ENCODE measurements at places on chromosomes 3 and 15.

- no peak for DNase-seq
These were observed 103.0 kb downstream of the ETFA start for GRCh38 chr15:76208084-76208785.

DNA sequence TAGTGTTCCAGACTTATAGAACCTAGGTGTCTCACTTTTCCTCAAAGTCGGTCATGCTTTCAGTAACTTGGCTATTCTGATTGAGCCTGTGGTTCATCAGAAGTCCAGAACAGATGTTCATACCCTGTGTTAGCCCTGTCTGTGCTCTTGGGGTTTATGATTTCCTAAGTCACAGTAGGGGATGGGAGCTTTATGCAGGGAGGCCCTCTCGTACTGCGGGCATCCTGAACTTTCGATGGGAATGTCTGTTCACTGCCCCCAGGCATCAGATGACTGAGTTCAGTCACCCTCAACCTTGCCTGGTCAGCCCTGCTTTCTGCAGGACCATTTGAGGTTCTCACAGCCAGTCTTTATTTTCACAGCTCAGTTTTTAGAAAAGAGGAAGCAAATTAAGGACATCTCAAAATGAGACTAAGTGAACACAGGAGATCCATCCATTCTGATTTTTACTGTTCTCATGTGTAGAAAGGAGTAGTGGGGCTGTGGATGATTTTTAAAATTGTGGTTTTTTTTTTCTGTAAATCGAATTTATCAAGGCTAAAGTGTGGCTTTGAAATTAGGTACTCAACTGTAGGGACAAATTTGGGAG lies 71.3 kb downstream of the CMTM8 start:
- no peak for DNase-seq

- DNase-seq, result no peak
These were observed 10.2 kb downstream of the CA12 start for GRCh38 chr15:63371297-63371918.

DNA sequence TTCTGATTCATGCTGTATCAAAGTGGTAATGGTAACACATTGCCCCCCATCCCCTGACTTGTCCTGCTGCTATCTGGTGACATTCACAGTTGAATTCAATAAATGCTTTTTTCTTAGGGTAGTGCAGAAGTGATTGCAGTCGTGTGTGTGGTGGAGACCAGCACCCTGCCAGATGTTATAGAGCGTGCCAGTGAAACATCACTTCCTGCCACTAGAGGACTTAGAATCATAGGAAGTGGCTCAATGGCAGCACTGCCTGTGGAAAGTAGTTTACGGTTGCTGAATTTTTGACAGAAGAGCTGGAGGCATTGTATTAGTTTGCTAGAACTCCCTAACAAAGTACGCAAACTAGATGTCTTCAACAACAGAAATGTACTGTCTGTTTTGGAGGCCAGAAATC lies 37.4 kb upstream of the P2RY12 start:
- no peak for DNase-seq

DNA sequence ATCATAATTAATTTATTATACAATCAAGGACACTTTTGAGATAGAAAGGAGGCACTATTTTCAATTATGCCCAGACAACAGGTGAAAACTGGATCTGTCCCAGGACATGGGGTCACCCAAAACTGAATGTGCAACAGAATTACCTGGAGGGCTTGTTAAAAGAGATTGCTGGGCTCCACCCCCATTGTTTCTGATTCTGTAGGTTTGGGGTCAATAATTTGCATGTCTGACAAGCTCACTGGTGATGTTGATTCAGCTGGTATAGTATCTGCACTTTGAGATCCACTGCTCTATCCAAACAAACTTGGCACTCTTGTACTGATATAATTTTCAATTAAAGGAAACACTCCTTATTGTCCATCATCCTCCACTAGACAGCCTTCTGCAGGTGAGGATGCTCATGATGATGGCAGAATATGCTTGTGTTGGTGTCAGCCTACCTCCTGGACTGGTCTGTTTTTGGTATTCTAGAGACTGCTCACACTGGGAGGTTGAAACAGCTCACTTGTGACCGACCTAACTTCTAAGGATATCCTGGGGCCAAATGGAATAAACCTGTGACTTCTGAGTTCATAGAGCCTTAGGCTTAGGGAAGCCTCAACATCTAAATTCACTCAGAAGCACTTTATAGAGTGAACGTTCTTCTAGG lies 2.2 kb downstream of the P2RY14 start:
- no peak for DNase-seq

DNA sequence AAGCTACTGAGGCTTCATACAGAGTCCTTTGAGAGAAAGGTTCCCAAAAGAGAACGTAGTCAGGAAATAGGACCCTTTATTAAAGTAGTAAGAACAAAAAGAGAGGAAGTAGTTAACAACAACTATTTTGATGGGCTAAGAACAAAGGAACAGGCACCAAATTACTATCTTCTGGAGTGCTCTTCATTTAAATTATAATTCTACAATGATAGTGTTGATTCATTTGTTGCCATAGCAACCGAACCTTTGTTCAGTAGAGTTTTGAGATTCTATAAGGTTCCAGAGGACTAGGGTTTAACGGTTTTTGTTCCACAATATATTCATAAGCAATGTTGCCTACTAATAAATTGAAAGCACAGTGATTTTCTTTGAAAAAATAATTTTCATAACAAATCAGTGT lies 78.8 kb downstream of the CMSS1 start:
- DNase-seq, result no peak

GRCh38 chr15:34786206-34786605 lies 9.1 kb downstream of the ACTC1 start:
- no peak for DNase-seq

DNA sequence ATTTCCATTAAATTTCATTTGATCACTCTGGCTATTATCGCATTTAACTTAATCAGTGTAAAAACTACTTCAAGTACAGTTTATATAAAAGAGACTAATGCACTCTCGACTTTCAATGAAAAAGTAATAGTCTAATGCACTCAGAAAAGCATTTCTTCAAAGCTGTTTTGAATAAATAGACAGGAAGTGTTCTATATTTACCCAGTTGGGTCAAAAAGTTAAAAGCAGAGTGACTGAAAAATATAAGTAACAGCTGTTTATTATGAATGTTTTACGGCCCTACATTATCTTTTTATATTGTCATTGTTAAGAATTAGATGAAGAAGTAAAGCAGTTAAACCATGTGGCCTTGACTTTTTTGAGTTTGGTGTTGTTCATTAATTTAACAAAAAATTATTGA lies 391.8 kb downstream of the ZPLD1 start:
- DNase-seq, result no peak

GRCh38 chr3:101888653-101889052 lies 39.3 kb downstream of the NFKBIZ start:
- DNase-seq, result no peak

- DNase-seq, result no peak
These were observed 68.8 kb upstream of the TMEM115 start for GRCh38 chr3:50428007-50428633.

- no peak for DNase-seq
These were observed 46.5 kb downstream of the KLHL25 start for GRCh38 chr15:85748176-85748575.

- DNase-seq, result no peak
These were observed 215.7 kb downstream of the POLQ start for GRCh38 chr3:121330118-121330517.
